ENCODE measurements at places on chromosomes 1 and 21.

GRCh38 chr1:31706384-31707058 is 2.7 kb upstream of the COL16A1 start:
- DNase-seq, result no peak

DNA sequence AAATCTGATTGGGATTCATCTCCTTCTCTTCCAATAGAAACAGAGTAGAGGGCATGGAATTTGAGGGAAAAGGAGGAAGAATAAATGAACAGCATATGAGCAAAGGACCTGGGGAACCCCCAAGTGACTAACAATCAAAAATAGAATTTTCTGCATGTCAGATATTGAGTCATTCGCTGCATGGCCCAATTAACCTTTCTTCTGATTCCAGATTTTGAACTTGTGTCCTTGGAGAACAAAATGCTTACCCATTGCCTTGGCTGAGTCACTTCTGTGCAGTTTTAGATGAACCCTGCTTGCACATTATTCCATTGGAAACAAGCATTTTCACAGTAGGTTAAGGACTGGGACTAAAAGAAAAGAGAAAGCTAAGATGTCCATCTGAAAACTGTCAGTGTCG is 390.5 kb downstream of the ST6GALNAC3 start:
- no peak for DNase-seq

DNA sequence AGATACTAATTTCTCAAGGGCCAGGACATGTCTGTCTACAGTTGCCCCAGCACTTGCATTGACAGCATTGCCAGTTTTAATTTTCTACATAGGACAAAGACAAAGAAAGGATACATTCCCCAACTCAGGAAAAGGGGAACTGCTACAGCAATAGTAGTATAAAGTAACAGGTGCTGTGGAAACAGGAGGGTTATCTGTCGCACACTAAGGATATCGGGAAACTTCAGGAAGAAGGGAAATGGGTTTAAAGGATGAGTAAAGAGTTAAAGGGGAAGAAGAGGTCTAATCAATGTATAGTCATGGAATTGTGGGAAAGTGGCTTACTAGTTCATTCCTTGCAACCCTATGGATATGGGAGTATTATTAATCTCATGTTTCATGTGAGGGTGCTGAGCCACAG is 16.2 kb downstream of the SYNC start:
- DNase-seq, result no peak

DNA sequence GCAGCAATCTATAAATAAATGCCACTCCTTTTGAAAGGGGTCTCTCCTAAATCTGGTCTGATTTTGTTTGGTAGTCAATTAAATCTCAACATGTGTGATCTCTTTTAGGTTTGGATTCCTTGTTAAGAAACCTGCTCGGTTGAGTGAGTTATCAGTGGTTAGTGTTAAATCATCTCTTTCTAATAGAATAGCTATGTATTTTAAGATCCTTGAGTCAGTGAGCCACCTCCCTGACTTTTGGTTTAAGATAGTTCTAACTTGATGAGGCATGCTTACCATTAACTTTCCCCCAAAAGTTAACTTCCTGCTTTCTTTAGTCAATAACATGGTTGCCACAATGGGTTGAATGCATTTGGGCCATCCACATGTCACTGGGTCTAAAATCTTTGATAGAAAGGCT is 93.1 kb upstream of the OLFM3 start:
- no peak for DNase-seq

DNA sequence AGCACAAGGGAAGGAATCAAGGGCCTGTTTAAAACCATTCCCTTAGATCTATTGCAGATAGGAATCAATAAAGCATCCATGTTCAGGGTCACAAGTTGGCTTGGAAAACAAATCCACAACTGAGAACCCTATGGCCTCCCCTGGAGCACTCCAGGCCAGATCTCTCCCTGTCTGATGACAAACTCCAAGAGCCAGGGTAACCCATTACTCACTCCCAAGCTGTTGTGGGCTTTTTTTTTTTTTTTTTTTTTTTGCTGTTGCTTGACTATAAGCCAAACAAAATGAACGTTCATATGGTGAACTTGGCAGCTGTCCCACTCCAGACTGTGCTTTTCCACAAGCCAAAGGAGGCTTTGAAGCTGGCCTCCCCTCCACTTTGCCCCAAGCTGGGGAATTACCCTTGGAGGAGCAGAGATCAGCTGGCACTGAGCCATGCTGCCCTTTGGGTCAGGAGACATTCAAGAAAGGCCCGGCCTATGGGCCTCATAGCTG is 35.7 kb upstream of the VAV3 start:
- DNase-seq, result no peak

- DNase-seq, result no peak
Measured at GRCh38 chr1:215720126-215720525, 153.0 kb downstream of the KCTD3 start.

DNA sequence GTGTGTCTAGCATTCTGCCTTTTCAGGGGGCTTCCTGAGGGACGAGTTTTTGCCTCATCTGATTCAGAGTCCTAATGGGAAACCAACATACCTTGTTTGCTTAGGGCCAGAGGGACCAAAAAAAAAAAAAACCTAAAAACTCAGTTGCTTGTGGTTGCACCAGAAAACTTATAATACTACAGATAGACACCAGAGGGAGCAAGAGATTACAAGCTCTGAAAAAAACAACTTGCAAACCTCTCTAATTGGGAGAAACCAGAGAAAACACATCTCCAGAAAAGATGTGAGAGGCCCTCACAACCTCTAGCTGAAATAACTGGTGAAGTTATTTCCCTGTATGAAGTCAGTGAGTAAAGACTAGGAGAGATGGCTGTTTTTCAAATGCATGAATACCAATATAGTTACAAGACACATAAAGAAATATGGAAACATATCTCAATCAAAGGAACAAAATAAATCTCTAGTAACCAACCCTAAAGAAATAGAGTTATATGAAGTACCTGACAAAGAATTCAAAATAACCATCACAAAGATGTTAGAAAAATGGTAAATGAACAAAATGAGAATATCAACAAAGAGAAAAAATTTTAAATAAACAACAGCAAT is 233.7 kb upstream of the NFIA start:
- no peak for DNase-seq

DNA sequence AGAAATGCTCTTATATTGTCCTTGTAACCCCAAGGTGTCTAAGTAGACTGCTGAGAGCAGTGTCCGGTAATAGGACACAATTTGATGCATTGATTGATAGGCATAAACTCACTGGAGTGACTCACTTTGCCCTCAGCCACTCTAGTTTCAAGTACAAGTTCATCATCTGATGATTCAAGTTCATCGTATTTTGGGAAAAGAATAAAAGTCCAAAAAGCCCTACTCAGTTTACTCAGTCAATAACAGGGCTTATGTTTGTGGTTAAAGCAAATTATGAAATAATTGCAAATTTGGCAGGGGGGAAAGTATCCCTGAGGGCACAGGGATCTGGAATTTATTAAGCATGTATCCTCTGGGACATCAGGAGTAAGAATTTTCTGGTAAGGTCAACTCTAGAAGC is 7.6 kb upstream of the ATF3 start:
- DNase-seq, result no peak

- no peak for DNase-seq
Measured at GRCh38 chr1:223811634-223812101, 34.1 kb downstream of the TP53BP2 start.

DNA sequence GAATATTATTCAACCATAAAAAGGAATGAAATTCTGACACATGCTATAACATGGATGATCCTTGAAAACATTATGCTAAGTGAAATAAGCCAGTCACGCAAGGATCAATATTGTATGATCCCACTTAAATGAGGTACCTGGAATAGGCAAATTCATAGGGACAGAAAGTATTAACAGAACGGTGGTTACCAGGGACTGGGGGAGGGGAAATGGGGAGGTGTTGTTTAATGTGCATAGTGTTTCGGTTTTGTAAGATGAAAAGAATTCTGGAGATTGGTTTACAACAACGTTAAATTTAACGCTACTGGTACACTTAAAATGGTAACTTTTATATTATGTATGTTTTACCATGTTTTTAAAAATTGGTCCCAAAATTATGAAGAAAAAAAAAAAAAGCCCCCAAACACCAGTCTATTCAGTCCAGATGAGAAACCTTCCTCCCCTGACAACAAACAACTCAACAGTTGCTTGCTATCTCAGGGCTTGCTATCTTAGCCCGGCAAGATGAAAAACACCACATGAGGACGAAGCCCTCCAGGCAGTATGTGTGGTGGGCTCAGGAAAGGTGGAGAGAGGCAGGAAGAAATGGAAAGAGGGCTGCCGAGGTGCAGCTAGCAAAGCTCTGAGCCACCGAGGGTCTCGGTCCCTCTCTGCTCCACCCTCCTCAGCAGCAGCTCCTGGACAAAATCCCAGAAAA is 8.5 kb downstream of the NUAK2 start:
- no peak for DNase-seq

DNA sequence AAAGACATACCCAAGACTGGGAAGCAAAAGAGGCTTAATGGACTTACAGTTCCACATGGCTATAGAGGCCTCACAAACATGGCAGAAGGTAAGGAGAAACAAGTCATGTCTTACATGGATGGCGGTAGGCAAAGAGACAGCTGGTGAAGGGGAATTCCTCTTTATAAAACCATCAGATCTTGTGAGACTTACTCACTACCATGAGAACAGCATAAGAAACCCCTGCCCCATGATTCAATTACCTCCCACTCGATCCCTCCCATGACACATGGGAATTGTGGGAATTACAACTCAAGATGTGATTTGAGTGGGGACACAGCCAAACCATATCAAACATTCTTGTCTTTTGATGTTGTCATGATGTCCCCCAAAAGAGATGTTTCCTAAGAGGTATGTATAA is 103.3 kb downstream of the DUSP10 start:
- no peak for DNase-seq

DNA sequence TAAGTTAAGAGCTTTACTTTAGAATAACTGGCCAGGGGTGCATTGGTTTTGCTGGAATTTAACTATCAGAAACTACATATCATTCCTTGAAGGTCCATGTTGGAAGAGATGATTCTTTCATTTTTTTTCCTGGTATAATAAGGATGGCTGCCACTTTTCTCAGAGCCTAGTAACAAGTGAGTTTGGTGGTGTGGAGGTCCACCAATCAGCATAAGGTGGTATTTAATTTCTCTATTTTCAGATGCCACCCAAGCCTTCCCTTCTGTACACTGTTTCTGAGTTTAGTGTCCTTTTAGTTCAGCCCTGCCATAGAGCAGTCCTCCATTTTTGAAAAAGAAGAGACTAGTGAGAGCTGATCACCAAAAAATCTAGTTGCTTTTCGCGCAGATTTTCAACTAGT is 386.3 kb downstream of the USP25 start:
- no peak for DNase-seq

DNA sequence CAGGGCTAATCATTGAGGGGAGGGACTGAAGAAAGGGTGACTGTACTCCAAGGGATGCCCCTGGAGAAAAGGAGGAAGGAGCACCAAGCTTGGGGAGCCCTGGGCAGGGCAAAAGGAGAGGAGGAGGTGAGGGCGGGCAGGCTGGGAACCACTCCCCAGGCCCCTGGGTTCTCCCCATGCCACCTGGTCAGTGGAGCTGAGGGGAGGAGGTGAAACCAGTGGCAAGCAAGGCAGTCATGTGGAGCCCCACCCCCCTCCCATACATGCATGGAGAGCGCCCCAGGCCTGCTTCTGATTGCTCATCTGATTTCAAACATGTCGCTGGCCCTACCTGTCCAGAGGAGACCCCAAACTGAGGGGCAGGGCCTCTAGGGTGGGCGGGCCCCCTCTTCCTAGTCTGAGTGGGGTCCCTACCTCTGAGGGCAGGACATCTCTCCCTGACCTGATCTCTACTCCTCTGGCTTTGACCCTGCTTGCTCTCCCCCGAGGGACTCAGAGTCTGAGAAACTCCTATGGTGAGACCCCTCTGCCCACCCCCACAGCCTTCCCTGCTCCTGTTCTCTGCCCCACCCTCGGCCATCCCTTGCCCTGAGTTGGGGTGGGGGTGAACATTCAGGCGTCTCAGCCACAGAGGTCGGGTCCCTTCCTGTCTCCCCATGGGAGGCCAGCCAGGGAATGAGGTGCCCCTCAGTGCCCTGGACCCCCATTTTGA is 18.6 kb downstream of the INSRR start:
- DNase-seq, result no peak

DNA sequence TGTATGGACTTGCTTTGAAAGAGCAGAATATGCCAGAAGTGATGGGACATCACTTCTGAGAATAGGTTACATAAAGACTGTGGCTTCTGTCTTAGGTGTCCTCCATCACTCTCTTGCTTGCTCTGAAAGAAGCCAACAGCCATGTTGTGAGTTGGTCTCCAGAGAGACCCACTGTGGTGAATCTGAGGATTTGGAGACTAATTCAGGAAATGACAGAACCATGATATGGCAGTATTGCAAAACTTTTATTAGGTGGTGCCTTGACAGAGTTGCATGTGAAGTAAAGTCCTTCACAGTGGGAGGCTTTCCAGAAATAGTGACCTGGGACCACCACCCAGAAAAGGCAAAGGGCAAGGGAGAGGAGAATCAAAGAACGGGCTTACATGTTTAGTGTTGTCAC is 628.6 kb downstream of the KCNT2 start:
- DNase-seq, result no peak

DNA sequence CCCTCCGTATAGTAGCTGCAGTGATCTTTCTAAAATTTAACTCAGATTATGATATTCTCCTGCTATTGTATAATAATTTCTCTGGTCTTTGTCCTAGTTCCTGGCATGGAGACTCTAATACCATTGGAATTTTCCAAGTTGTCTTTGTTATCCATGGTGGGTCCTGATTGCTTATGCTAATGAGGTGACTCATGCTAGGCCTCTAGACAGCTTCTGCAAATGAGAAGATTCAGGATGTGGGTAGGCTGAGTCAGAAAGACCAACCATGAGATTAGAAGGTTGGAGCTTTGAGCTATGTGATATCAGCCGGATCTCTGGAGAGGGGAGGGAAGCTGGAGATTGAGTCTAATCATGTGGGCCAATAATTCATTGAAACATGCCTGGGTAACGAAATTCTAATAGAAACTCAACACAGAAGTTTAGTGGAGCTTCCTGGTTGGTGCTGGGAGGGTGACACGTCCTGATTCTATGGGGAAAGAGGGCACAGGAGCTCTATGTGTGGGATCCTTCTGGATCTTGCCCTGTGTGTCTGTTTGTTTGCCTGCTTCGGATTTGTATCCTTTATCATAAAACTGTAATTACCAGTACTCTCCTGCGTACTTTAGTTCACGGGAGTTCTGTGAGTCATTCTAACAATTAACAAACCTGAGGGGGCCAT is 73.2 kb upstream of the CNIH3 start:
- DNase-seq, result no peak

- DNase-seq, result no peak
Measured at GRCh38 chr1:172134087-172134731, 286.3 kb upstream of the C1orf105 start.

DNA sequence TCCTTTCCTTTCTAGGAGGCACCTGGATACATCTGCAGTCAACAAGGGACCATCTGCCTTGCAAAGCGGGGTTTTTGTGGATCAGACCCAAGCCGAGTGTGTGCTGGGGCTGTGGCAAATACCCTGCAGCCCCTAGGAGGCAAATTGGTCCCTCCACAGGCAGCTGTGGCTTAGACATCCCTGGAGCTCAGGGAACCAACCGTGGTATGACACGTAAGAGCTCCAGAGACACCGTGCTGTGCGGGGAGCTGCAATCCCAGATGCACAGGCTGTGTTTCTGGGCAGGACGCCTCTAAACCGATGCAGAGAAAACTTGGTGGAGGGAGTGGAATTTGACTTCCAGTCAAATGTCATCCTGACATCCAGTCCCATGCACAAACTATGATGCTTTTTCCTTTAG is 141.5 kb downstream of the KAZN start:
- DNase-seq, result no peak

Measured in esophagus squamous epithelium (tissue), 5 donors.